RWPE2 (cell line): ENCODE measurements at places on chromosomes 2 and 18.

DNA sequence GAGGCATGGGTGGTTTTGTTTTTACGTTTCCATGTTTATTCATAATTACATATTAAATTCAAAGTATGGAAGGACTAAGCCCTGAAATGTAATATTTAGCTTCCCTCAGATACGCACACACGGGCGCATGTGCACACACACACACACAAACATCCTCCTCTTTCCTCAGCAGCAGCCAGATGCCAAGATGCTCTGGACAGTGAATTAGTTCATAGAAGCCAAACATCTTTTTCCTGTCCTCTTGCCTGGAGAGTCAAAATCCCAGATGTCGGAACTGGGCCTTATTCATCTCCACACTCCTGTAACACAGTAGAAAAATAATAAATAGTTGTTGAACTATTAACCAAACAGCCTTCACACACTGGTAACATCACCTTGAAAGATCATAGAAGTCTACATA, 273.1 kb downstream of the SP3 start:
- DNase-seq, result no peak

- DNase-seq, result no peak
These were observed 2.8 kb downstream of the ATG4B start for GRCh38 chr2:241640165-241640795.

GRCh38 chr2:112710956-112711750, 9.7 kb upstream of the NT5DC4 start:
- no peak for DNase-seq

- no peak for DNase-seq
These were observed 27.5 kb downstream of the SMCHD1 start for GRCh38 chr18:2683055-2683454.

DNA sequence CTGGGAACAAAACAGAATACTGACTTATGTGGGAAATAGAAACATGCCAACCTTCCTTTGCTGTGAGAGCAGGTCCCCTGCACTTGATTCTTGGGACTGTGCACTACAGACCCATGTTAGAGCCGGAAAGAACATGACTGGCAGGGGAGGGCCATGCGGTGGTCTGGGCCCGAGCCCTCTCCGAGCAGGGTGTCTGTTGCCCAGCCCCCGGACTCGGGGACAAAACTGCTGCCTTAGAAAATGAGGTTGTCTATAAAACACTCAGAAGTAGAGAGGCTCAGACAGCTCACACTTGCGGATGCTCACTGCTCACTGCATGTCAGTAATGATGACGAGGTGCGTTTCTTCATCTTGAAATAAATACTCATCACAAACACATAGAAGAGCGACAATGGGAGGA, 270.7 kb upstream of the HDAC4 start:
- DNase-seq, result no peak

GRCh38 chr2:252001-252602, 11.7 kb downstream of the SH3YL1 start:
- DNase-seq, result no peak

- DNase-seq, result no peak
These were observed 118.0 kb downstream of the TRIM43 start for GRCh38 chr2:95709831-95710230.

DNA sequence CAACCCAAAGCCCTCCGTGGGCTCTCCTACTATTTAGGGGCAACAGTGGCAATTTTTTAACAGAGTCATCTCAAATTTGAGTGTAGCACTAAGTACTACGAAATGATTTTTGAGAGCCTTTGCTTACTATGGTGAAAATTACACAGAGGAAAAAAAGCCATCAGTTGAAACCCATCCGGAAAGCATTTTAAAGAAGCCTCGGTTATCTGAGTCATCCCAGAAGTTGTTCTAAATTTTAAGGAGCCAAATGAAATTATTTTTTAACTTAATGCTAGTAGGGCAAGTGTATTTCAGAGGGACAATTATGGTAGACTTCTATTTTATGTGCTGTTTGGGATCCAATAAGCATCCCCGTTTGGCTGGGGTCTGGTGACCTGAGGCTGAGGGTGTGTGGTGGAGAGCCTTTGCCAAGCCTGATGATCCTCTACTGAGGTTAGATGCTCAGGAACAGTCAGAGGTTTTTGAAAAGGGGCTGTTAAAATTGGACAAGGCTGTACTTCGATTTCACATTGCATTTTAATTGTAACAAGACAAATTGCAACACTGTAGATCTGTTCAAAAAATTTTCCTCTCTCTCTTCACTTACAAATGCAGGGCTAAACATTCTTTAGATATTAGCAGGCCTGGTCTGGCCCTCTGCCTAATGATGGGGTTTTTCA, 47.0 kb downstream of the RAPGEF4 start:
- no peak for DNase-seq
